ENCODE measurements at places on chromosomes 1 and 21. TPM values are rescaled to one million over a fixed set of nuclear protein-coding genes. Genes with fewer than 3 reads are reported as not detected.
A peak's percentile ranks its signal among the peaks of the same experiment; 100 is the strongest.

EFNA1 gene
- total RNA-seq, result 69.4 TPM

HUNK gene
- total RNA-seq, result 1.2 TPM

AMIGO1 gene
- 13.5 TPM for total RNA-seq

NFASC gene
- 4.0 TPM for total RNA-seq

DNA sequence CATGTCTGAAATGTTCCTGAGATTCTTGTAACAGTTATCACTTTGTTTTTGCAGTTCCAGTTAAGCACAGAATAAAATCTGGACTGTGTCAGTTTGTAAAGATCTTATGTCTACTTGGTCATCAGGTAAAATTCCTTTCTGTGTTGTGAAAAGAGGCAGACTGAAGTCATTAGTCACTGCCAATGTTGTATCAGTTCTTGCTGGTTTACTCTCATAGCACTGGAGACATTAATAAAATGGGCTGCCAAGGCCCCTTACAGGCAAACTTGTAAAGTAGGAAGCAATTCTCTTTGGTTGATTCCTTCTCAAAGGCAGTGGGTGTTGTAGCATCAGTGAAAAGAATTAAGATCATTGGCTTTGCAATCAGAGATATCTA, 61.4 kb upstream of the ST6GALNAC3 start:
- peaks cover 19% of the 10 kb centered on the region for H3K4me1 ChIP-seq
- peak overlapping the region; percentile 71 for H3K27ac ChIP-seq
- H3K36me3 ChIP-seq, result no peaks in the 10 kb centered on the region

DNA sequence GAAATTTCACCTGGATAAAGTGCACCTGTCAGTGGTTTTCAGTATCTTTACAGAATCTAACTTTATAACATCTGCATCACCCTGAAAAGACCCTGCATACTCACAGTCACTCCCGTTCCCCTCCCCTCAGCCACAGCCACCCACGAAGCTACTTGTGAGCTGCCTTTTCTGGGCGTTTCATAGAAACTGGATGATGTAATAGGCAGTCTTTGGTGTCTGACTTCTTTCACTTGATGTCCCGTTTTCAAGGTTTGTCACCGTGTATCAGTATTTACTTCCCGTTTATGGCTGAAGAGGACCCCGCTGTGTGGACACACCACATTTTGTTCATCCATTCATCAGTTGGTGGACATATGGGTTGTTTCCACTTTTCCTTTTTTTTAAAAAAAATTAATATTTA, 47.8 kb upstream of the LRRC3 start:
- H3K27me3 ChIP-seq, result no peaks in the 10 kb centered on the region
- no peak overlapping the region for H3K27ac ChIP-seq
- DNase-seq, result no peak
- H3K4me3 ChIP-seq, result no peak overlapping the region
- no peaks in the 10 kb centered on the region for H3K36me3 ChIP-seq
- H3K4me1 ChIP-seq, result no peaks in the 10 kb centered on the region

GRCh38 chr1:48055876-48056764, 58.9 kb upstream of the TRABD2B start:
- H3K27me3 ChIP-seq, result no peaks in the 10 kb centered on the region
- peaks cover 14% of the 10 kb centered on the region for H3K4me1 ChIP-seq
- H3K27ac ChIP-seq, result no peak overlapping the region
- H3K4me3 ChIP-seq, result no peak overlapping the region
- no peak for DNase-seq
- no peaks in the 10 kb centered on the region for H3K36me3 ChIP-seq

Data from thyroid gland (tissue), 4 donors.